ENCODE measurements at places on chromosomes 1 and 21.

- no peak for DNase-seq
These were observed 62.3 kb downstream of the ST6GALNAC3 start for GRCh38 chr1:76136894-76137293.

DNA sequence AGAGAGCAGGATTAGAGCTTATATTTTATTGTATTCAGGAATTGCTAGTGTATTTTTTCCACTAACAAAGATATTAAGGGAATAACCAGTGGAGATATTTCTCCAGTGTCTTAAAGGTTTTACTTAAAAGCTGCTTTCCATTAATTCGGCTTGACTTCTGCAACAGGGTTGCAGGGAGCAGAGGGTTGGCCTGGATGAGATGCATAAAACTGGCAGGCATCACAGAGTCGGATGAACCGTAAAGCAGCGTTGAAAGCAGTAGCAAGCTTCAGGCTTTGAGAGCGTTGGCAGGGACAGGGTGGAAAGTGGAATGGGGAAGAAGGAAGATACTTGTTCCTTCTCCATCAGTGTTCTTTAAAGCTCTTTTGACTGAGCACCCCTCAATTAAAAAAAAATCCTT, 237.2 kb downstream of the LMO4 start:
- no peak for DNase-seq

- DNase-seq, result peak; percentile 18
These were observed 98.3 kb upstream of the CAMK1G start for GRCh38 chr1:209485167-209485566.

DNA sequence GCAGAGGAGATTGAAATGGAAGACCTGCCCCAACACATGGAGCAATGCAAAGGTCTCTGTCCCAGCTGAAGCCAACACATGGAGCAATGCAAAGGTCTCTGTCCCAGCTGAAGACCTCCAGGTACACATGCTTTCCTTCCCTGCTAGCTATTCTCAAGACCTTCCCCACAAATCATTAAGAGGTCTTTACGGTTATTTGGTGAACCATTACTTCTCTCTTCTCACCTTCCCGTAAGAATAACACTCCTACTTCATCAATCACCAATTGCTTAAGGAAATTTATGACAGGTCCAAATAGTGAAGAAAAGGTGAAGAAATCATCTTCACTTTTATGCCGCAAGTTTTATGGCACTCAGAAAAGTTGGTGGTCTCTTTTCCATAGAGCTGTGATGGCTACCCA, 138.8 kb downstream of the NTPCR start:
- DNase-seq, result no peak

- no peak for DNase-seq
These were observed 28.7 kb upstream of the SLC45A3 start for GRCh38 chr1:205709059-205709398.

DNA sequence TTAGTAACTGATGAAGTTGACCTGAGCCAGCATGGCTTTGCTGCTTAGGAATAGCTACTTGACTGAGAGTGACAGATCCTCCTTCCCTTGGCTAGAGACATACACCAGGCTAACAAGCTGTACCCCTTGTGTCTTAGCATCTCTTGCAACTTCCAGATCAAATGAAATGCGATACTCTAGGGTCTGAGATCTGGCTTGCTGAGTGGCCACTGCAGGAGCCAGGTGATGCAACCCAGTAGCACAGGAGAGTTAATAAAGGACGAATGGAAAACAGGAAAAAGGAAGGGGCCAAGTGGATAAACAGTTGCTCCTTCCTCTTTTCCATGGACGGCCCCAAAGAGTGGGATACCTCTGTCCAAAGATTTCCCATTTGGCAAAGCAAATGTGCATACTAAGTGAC, 38.2 kb downstream of the ASTN1 start:
- DNase-seq, result no peak

- no peak for DNase-seq
These were observed 5.1 kb downstream of the CLCNKA start for GRCh38 chr1:16026723-16027484.

- no peak for DNase-seq
These were observed 1.3 kb upstream of the LYST start for GRCh38 chr1:235867903-235868469.

- DNase-seq, result no peak
These were observed 28.4 kb downstream of the PPFIA4 start for GRCh38 chr1:203054642-203055041.

DNA sequence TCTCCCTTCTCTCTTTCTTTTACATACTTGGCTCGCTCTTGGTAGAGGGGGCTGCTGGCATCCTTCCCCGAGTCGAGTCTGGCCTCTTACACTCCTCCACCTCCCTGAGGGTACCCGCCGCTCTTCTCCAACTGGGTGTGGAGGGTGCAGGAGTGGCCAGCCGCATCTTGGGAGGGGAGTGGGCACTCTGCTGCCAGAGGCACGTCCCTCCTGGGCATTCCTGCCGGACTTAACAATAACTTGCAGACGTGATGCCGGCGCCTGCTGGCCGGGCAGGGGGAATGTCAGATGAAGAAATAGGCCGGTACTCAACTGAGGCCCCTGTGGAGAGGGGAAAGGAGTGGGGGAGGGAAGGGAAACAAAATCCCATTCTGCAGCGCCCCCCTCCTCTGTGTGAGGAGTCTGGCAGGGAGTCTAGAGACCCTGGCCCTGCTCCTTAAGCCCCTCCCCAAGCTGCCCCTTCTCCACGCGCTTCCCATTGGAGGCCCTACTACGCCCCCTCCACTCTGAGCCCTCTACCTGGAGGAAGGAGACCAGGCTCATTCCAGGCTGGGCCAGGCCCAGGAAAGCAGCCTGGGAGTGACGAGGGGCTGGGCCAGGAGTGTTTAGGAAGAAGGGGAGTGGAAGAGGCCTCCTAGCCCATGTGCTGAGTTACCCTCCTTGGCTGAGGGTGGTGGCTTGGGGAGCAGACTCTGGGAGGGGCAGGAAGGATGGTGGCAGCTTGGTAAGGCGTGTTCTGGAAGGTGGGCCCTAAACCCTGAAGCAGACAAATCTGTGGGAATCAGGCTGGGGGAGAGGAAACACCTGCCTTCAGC, 1.8 kb downstream of the ATP2B4 start:
- DNase-seq, result peak; percentile 81

GRCh38 chr1:203025686-203026030, 633 bp upstream of the PPFIA4 start:
- no peak for DNase-seq

GRCh38 chr21:33642896-33643657, 776 bp downstream of the ITSN1 start:
- DNase-seq, result peak; percentile 53

DNA sequence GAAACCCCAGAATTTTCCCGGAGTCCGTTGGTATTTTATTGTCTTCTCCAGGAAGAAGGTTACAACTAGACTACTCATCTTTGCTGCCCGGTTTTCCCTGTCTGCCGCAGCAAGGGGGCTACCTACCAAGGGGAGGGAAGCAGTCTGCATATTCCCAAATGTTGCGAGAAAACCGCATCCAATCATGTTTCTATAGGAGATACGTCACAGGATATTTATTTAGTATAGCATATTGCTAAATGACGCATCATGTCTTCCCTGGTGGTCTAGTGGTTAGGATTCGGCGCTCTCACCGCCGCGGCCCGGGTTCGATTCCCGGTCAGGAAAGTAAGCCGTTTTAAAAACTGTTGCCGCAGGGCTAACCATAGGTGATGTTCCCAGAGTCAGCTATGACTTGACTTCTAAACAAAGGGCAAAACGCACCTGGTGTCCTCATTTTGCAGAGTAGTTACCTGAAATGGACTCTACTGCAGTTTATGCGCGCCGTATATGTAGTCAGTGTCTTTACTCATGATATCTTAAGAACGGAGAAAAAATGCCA, 15.2 kb upstream of the ZNF692 start:
- peak; percentile 93 for DNase-seq

DNA sequence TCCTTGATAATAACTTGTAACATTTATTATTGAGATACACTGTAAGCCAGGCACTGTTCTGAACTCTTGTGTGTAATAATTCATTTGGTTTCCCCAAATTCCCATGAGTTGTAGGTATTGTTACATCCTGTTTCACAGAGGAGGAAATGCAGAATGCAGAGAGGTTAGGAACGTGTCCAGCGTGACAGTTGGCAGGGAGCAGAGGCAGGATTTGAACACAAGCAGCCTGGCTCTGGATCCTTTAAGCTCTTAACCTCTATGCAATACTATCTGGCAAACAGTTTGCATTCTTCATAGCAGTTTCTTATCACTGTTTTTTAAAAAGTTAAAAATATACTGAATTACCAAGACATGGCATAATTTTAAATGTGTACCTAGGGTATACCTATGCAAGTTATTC, 30.5 kb downstream of the EEIG2 start:
- DNase-seq, result no peak

- DNase-seq, result no peak
These were observed 112.9 kb upstream of the ZNF678 start for GRCh38 chr1:227450489-227450888.

DNA sequence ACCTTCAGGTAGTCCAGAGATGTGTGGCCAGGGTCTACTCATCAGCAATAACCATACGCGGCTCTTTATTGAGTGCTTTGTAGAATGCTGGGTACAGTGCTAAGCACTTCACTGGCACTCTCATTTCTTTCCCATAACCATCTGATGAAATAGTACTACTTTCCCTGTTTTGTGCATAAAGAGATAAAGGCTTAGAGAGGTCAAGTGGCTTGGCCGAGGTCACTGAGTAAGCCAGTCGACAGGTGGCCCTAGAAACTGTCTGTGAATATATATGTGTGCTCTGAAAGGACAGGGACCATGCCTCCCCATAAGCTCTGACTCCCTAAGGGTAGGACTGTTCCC, 52.8 kb downstream of the NENF start:
- DNase-seq, result no peak

- DNase-seq, result no peak
These were observed 10.4 kb downstream of the COP1 start for GRCh38 chr1:176196728-176197127.

- no peak for DNase-seq
These were observed 130.9 kb upstream of the MROH9 start for GRCh38 chr1:170804419-170804818.

DNA sequence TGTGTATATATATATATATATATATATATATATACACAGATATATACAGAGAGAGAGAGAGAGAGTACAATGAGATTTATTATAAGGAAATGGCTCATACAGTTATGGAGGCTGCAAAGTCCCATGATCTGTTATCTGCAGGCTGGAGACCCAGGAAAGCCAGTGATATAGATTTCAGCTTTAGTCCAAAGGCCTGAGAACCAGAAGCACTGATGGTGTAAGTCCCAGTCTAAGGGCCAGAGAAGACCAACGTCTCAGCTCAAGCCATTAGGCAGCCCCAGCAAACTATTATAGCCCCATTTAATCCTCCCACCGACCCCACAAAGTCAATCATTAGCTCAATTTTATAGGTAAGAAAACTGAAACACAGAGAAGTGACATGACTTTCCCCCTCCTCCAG, 35.0 kb upstream of the HPDL start:
- no peak for DNase-seq

GRCh38 chr21:17636711-17637110, 24.0 kb upstream of the BTG3 start:
- DNase-seq, result peak; percentile 36

- no peak for DNase-seq
These were observed 25.2 kb upstream of the SLAMF9 start for GRCh38 chr1:159979257-159979656.

GRCh38 chr1:231626951-231627614, 493 bp downstream of the DISC1 start:
- DNase-seq, result peak; percentile 81

GRCh38 chr1:177119311-177119710, 45.2 kb downstream of the ASTN1 start:
- DNase-seq, result no peak

- no peak for DNase-seq
These were observed 8.4 kb downstream of the CFAP126 start for GRCh38 chr1:161359291-161359690.

GRCh38 chr1:109891930-109892329, 18.7 kb upstream of the CSF1 start:
- peak; percentile 56 for DNase-seq

- DNase-seq, result no peak
These were observed 19.7 kb upstream of the MX1 start for GRCh38 chr21:41406340-41406739.

- DNase-seq, result no peak
These were observed 5.1 kb upstream of the ZNF326 start for GRCh38 chr1:89989799-89990198.

DNA sequence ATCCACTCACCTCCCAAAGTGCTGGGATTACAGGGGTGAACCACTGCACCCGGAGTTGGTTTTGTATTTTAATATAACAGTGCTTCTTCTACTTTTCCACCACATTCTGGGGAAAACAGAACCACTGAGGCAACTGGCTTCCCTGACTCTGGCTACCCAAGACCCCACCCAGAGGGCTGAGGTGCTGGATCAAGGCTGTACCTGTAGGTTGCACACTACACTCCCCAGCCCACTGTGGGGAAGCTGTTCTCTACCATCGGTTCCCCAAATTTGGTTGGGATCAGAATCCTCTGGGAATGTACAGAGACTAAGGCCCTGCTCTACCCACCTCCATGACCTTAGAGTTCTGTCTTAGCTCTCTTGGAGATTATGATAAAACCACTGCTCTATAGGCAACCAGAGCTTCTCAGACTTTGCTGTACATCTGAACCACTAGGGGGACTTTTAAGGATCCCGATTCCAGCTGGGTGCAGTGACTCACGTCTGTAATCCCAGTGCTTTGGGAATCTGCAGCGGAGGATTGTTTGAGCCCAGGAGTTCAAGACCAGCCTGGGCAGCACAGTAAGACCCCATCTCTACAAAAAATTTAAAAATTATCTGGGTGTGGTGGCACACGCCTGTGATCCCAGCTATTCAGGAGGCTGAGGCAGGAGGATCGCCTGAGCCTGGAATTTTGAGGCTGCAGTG, 51.6 kb downstream of the GNG4 start:
- no peak for DNase-seq

- no peak for DNase-seq
These were observed 83.4 kb downstream of the LYST start for GRCh38 chr1:235783148-235783776.

DNA sequence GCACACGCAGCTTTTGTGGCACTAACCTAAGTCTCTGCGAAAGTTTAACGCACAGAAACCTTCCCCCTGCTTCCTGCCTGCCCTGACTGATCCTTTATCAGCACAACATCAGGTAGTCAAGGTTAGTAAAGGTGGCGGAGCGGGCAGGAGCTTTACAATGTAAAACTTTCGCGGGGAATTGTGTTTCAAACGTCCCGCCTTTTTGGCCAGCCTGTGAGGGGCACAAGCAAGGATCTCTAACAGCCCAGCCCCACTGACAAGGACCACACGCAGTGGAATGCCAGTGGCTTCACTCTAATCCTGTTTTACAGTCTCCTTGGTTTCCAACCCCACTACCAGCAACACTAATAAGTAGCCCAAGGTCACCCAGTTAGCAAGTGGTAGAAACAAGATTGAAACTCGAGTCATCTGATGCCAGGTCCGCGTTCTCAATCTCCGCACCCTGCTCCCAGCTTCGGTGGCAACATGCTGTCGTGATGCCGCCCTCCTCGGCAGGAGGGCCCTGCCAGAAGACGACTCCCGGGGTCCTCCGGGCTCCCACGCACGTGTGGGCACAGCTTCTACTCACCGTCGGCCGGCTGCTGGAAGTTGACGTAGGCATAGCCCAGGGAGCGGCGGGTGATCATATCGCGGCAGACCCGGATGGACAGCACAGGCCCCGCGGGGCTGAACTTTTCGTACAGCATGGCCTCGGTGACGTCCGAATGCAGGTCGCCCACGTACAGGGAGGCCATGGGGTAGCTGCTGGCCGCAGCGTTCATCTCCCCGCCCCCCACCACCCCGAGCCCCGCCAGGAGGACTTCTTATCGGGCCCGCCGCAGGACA, 1.2 kb downstream of the PABPC4 start:
- peak; percentile 65 for DNase-seq

GRCh38 chr1:178189814-178190213, 95.9 kb downstream of the RASAL2 start:
- DNase-seq, result no peak
